ENCODE measurements at places on chromosomes 3 and 15.

DNA sequence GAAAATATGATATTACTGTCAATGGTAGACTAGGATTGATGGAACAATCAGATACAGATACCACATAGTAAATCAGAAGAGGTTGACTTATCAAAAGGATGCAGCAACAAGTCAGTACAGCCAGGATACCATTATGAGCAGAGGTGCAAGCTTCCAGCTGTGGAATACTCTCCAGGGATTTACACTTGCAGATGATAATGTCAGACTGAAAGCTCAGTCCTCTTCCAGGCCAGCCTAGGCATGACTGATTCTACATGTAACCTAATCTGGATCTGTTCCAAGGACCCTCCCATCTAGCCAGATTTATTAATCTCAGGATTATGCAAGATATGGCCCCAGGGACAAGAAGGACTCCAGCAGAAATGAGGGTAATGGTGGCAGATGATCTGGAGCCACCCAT, 8.2 kb downstream of the FILIP1L start:
- no peak for DNase-seq

- DNase-seq, result no peak
These were observed 18.9 kb downstream of the SST start for GRCh38 chr3:187651282-187651681.

DNA sequence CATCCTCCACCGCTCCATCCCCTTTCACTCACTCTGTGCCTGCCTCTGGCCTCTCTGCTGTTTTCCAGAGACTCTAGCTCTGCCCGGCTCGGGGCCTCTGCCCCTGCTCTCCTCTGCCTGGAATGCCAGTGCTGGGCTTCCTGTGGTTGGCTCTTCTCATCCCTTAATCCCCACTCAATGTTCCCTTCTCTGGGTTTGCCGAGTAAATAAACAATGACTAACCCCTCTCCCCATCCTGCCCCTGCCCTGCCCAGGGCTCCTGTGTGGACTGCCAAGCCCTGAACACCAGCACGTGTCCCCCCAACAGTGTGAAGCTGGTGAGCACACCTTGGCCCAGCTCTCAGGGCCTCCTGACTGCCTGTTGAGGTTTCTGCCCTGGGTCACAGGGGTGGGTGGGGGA, 12.2 kb downstream of the STAB1 start:
- no peak for DNase-seq

GRCh38 chr3:136979204-136979603, 21.4 kb downstream of the IL20RB start:
- DNase-seq, result no peak

- DNase-seq, result no peak
These were observed 59.5 kb upstream of the HES1 start for GRCh38 chr3:194076475-194076874.

DNA sequence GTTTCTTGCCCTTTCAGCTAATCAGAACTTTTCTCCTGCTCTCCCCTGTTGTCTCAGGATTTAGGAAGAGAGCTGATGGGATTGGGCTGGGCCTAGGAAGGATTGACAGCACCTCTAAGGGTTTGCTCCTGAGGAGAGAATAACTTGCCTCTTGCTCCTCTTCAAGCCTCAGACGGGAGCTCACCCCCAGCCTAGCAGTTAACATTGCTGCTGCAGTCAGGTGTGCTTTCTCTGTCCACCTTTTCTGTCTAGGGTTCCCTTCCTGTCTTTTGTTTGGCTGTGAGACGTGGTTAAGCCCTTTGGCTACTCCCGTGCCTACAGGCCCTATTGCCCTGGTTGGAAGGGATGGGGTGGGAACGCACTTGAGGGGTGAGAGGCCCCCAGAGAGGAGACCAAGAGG, 20.1 kb downstream of the TMEM108 start:
- DNase-seq, result no peak

- no peak for DNase-seq
These were observed 24.6 kb downstream of the COL8A1 start for GRCh38 chr3:99662838-99663570.

GRCh38 chr3:137081711-137082110, 123.9 kb downstream of the IL20RB start:
- DNase-seq, result no peak

DNA sequence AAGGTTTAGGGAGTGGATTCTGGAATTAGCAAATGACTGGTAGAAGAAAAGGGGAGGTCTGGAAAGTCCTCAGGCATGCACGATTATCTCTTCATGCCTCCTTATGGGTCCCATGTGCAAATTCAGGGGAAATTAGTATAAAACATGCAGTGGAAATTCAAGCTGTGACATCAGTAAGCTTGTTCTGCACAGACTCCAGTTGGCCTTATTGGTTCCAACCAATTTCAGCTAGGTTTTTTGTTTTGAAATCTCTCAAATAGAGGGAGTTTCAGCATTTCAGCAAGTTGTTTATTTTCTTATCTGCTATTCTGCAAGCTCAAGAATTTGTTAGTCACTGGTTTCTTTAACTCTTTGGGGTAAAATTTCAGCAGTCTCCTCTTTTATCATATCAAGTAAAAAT, 774 bp upstream of the TMCO5A start:
- peak; percentile 46 for DNase-seq

DNA sequence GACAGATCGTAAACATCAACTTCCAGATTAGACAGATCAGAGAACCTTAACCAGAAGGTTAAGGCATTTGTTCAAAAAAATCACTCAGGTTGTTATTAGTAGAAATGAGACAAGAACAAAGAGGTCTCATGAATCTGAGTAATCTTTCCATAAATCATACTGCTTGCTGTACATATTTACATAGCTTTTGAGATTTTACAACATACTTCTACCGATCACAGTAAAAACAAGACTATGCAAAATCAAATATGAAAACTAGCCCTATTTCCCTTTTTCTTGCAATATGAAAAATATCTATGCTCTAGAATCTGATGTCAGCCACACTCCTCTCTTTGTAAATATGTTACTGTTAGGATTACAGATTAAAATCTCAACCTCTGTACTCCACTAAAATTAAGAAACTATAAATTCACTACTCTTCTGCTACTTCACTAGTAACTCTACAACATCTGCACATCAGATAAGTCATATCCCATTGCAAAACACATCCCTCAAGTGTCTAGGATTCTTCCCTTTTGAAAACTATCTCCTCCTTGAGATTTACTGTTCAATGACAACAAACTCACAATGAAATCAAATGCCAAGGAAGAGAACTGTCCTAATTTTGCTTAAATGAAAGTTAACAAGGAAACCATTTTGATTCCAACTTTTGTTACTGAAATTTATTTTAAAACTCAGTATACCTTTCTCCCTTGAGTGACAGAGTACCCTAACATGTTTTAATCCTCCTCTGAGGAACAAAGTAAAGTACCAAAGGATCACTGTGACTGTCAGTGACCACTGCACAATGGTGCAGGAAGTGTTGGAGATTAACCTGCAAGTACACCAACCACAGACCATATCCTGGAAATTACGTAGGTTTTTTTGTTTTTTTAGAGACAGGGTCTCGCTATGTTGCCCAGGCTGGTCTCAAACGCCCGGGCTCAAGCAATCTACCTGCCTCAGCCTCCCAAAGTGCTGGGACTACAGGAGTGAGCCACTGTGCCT, 12.8 kb downstream of the DCUN1D1 start:
- no peak for DNase-seq

DNA sequence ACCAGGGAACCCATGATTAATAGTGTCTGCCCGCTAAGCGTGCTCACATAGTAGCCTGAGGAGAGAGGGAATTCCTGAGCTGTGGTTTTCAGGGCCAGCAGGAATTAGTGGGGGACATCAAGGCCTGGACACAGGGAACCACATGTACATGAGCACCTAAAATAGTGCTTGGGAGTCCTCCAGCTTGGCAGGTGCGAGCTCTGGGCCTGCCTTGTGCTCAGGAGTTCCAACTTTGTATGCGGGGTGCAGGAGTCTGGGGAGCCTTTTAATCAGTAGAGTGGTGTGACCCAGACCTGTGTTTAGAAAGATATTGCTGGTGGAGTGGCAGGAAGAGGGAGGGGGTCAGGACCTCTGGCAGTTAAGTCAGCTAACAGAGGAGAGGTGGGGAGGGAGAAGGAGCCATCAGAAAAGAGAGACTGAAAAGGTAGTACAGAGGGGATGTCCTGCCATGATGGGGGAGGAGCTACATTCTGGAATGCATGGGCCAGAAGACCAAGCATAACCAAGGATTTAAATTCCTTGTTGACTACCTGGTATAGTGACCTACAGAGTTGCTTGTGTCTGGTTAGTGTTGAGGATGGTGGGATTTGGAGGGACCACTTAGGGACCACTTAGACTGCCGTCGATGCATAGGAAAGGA, 1.9 kb downstream of the DAG1 start:
- no peak for DNase-seq

DNA sequence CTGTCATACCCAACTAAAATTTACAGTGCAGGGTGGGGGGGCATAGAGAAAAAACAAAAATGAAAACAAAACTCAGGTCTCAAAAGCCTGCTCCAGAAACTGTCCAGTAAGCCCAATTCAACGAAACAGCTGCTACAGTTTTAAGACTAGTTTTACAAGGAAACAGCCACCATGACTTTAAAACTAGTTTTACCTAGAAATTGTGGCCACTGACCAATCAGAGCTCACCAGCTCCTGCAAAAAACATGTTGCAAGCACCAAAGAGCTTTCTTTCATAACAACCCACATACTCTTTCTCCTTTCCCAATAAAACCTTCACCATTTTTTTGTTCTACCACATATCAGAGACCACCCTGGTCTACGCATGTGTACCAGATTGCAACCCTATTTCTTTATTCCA, 7.3 kb upstream of the CFAP91 start:
- DNase-seq, result no peak

DNA sequence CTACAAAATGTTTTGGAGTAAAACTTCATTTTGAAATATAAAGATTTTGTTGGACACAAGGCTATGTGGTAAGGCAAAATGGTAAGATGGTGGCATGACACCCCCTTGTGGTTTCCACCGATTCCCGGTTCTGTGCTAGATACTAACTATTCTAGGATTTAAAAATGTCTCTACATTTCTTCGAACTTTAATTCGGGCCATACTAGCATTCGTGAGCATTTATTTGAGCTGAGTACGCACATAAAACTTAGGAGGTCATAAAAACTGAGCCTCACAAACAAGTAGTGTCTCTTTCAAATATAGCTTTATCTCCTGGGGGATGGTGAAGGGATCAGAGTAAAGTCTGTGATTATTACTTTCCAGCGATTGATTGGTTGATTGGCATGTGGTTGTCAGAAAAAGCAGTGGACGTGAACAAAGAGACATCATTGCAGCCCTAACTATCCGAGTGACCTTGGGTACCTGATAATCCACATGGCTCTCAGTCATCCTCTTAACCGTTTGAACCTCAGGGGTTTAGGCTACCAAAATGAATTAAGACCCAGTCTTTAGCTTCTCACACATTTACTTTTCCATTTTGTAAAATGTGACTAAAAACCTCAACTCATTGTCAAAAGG, 1.1 kb upstream of the ZNF639 start:
- DNase-seq, result no peak

- DNase-seq, result peak; percentile 55
These were observed 2.1 kb upstream of the GNAT1 start for GRCh38 chr3:50189274-50189673.

DNA sequence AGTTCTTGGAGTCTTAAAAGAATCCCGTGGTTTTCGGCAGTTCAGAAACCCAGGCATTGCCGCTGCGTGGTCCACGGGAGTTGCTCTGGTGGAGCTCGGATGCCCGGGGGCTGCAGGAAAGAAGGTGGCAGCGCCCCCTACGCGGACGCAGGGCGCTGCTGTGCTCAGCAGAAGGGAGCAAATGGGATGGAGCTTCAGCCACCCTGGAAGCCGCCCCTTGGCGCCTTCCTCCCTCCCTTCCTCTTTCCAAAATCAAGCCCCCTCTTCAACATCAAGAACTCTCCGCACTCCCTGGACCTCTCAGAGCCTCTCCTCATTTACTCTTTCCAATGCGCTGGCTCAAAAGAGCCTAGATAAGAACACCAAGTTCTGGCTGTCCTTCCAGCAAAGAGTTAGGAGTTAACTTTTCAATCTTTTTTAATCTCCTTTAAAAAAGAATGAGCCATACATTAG, 880 bp upstream of the CHRNA7 start:
- no peak for DNase-seq

GRCh38 chr15:67755264-67755663, 70.0 kb upstream of the SKOR1 start:
- no peak for DNase-seq

DNA sequence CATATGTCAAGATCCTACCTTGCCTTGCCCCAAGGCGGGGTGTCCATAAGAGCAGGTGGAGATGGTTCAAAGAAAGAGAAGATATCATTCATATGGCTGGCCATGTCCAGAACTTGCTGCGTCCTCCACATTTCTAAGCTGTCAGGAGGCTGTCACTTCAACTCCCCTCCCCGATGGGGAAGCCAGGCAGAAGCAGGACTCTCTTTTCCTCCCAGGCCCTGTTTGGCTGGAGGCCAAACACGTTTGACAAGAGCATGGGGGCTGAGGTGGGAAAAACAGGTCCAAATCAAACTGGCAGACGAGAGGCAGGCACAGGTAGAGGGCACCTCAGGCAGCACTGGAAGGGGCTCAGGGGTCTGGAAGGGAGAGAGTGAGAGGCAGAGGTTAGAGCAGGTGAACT, 37.7 kb downstream of the MESD start:
- DNase-seq, result no peak

GRCh38 chr3:62142331-62143085, 230.8 kb downstream of the FEZF2 start:
- no peak for DNase-seq

GRCh38 chr3:23481616-23482278, 278.6 kb downstream of the UBE2E2 start:
- no peak for DNase-seq

DNA sequence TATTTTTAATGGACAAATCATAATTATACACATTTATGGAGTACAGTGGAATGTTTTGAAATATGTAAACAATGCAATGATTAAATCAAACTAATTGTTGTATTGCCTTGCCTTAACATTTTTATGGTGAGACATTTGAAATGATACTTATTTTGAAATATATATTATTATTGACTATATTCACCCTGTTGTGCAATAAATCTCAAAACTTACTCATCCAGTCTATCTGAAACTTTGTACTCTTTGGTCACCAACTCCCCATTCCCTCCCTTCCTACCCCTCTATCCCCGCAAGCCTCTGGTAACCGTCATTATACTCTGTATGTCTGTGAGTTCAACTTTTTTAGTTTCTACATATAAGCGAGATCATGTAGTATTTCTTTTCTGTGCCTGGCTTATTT, 74.7 kb upstream of the GOLGA6B start:
- DNase-seq, result no peak

- no peak for DNase-seq
These were observed 172.3 kb downstream of the MYRIP start for GRCh38 chr3:39981547-39982184.

- no peak for DNase-seq
These were observed 262.9 kb downstream of the IL5RA start for GRCh38 chr3:2847062-2847841.

DNA sequence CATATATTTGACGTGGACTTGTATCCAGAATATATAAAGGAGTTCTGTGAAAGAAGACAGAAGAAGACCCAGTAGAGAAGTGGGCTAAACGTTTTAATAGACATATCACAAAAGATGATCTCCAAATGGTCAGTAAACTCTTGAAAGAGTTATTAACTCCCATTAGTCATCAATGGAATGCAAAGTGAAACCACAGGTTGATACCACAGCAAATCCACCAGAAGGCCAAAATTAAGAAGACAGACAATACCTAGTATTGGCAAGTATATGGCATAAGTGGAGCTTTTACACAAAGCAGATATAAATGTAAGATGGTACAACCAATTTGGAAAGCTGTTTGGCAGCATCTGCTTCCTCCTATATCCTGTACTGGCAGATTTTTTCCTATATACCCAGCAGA, 6.0 kb downstream of the SPATA16 start:
- DNase-seq, result no peak
